Naive thymus-derived CD4-positive, alpha-beta T cell (primary cell): ENCODE measurements at places on chromosomes 13 and 19.

DNA sequence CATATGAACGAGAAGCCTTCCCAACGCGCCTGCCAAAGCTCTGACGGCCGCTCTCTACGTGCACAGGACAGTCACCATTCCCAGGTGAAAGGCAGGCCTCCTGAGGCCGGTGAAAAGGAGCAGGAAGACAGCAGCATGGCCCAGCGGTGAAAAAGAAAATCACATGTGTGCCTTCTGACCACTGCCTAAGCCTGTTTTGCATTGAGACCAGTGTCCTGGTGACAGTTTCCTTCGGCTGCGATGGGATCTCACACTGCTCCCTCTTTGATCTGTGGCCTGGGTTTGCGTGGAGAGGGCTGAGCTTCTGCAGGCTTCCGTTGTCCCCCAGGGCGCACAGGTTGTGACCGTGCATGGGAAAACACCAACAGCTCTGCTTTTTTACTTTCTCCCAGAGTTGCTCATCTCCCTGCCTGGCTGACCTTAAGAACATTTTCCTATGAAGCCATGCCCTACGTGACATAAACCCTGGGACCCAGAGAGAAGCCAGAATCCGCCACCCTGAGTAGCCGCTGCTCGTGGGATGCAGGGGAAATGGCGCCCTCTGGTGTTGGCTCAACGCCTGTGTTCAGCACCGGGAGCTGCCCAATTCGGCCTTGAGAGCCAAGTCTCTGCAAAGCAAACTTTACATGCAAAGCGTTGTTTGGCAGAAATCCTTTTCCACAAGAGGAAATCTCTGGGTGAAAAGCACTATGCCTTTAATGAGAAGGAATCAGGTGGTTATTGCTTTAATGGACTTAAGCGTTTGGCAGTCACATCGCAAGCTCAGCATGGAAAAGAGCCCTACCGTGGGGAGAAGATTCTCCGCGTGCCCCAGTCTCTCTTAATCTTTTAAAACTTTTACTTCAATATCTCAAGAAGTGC lies 112.2 kb upstream of the GPR12 start:
- DNase-seq, result peak; percentile 16

- DNase-seq, result no peak
These were observed 78.0 kb downstream of the STARD13 start for GRCh38 chr13:33207615-33207961.

GRCh38 chr13:94303644-94304174 lies 175.8 kb downstream of the DCT start:
- DNase-seq, result no peak

- DNase-seq, result peak; percentile 67
These were observed 7.5 kb downstream of the RASA3 start for GRCh38 chr13:114124921-114125320.

DNA sequence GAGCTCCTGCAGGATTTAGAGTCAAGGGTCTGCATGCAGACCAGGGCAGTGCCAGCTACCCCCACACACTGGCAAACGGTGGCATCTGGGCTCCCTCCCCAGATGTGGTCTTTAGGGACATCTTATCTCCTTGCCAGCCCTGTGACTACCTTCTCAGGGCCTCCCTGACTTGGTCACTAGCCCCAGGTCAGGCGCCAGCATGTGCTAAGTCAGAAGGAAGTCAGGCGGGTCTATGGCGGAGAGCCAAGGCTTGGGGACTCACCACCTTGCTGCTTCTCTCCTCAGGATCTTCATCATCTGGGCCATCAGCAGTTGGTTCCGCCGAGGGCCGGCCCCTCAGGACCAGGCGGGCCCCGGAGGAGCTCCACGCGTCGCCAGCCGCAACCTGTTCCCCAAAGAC lies 17.6 kb downstream of the CLPTM1 start:
- no peak for DNase-seq
